Activated naive CD4-positive, alpha-beta T cell treated with anti-CD3 and anti-CD28 coated beads, Interleukin-2, amount 10 ng/mL, durations not matched to agents 5 hours and 36 hours (primary cell): ENCODE measurements at places on chromosomes 11 and 22. TPM values are rescaled to one million over a fixed set of nuclear protein-coding genes. Genes with fewer than 3 reads are reported as not detected.

The CHADL gene
- total RNA-seq = 0.23 TPM

The MAJIN gene
- total RNA-seq = 0.36 TPM

The HPX gene
- total RNA-seq = 0.39 TPM

The KIF18A gene
- total RNA-seq = 21.5 TPM

The GLB1L2 gene
- total RNA-seq = 2.2 TPM

The SGSM1 gene
- total RNA-seq = 0.12 TPM

The LIN7C gene
- total RNA-seq = 22.9 TPM

The IGLL1 gene
- not detected for total RNA-seq

The GRAP2 gene
- 120 TPM for total RNA-seq
